ENCODE measurements at places on chromosomes 12 and 14. TPM values are rescaled to one million over a fixed set of nuclear protein-coding genes. Genes with fewer than 3 reads are reported as not detected.

MMP19 gene
- total RNA-seq = 7.0 TPM

RBP5 gene
- 0.65 TPM for total RNA-seq

EML1 gene
- total RNA-seq = 39.1 TPM

SOS2 gene
- total RNA-seq = 28.3 TPM

NPFF gene
- total RNA-seq = not detected

SMIM41 gene
- not detected for total RNA-seq

MLXIP gene
- 28.8 TPM for total RNA-seq

SLC6A12 gene
- total RNA-seq = 2.9 TPM

LRP6 gene
- total RNA-seq = 18.3 TPM

CCDC38 gene
- total RNA-seq = 0.09 TPM

NID2 gene
- total RNA-seq = 38.1 TPM

WDHD1 gene
- total RNA-seq = 3.4 TPM

RND1 gene
- 0.80 TPM for total RNA-seq

AQP2 gene
- total RNA-seq = 1.1 TPM

RBMS2 gene
- 35.2 TPM for total RNA-seq

STXBP6 gene
- 30.8 TPM for total RNA-seq

RPL41 gene
- total RNA-seq = 2,284 TPM

RFX4 gene
- total RNA-seq = not detected

TAS2R8 gene
- not detected for total RNA-seq

IL22 gene
- total RNA-seq = not detected

CDC42BPB gene
- 69.7 TPM for total RNA-seq

HOXC12 gene
- total RNA-seq = not detected

B4GALNT1 gene
- total RNA-seq = 2.5 TPM

ZNF605 gene
- 9.7 TPM for total RNA-seq

GPR137C gene
- total RNA-seq = 1.4 TPM

MAPK1IP1L gene
- 60.8 TPM for total RNA-seq

BMAL2 gene
- 0.85 TPM for total RNA-seq

SPIC gene
- total RNA-seq = not detected

LIN7A gene
- 21.8 TPM for total RNA-seq

AICDA gene
- not detected for total RNA-seq

RNU4-1 gene
- total RNA-seq = 2,904 TPM

PSME2 gene
- 90.6 TPM for total RNA-seq

CEBPE gene
- total RNA-seq = not detected

HSPA2 gene
- 49.8 TPM for total RNA-seq

TCL1A gene
- not detected for total RNA-seq

AMN gene
- total RNA-seq = 0.37 TPM

POTEG gene
- not detected for total RNA-seq

PTGER2 gene
- total RNA-seq = 1.5 TPM

FOXN4 gene
- total RNA-seq = not detected

FAM186B gene
- 0.17 TPM for total RNA-seq

TNFAIP2 gene
- 48.6 TPM for total RNA-seq

MTERF2 gene
- total RNA-seq = 36.4 TPM

P2RX2 gene
- total RNA-seq = not detected

HOXC9 gene
- not detected for total RNA-seq

FAM181A gene
- not detected for total RNA-seq
